ENCODE measurements at places on chromosomes 13 and 19. TPM values are rescaled to one million over a fixed set of nuclear protein-coding genes. Genes with fewer than 3 reads are reported as not detected.

DNA sequence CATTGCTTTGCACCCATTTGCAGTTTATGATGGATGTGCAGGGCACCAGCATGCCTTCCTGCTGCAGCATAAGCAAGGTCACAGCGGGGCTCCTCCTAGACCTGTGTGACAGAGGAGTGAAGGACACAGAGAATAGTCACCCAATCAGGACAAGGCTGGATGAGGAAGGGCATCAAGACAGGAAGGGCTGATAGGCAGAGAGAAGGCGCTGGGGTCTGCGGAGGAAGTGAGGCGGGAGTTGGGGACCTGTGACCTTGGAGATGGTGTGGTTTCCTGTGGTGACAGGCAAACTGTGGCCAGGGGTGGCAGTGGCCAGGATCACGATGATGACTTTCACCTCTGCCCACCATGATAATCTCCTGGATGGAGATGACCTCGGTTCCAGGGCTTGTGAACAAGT lies 16.4 kb upstream of the KCTD15 start:
- DNase-seq: no peak

The STOML3 gene
- total RNA-seq: not detected

The IPO5 gene
- 208 TPM for total RNA-seq

DNA sequence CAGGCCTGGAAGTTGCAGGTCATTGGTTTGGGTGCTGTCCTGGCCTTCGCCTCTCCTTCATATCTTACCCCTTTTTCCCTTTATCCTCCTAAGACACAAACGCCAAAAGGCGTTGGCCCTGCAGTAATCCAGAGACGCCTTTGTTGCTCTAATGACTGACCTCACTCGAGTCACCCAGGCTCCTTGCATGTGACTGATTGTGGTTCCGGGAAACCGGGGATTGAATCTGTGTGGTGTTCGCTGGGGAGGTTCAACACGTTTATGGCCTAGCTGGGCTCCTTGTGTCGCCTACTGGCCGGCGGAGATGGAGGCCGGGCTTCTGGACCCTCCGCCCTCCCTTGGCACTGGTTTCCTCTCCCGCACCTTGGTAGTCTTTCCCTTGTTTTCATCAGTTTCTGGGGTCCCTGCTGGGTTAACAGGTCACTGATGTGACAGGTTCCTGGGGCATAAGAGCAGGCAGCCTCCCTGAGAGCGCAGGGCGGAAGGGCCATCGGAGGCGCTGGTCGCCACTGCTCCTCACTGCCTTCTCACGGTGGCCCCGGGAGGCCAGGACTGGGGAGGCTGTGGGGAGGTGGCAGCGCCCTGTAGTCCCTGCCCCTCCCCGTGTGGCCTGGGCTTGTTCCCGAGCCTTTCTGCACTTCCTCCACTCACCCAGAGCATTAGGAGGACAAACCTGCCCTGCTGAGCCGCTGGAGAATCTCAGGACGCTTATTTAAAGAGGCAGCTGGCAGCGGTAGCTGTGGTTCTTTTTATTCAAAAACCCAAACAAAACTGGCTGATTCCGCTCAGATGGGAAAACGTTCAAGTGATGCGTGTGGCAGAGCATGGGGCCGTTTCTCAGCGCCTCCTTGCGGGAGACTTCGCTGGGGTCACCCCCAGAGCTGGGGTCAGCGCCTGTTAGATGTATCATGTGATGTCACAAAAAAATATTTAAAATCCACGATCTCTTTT lies 18.1 kb upstream of the NDUFS7 start:
- no peak for DNase-seq

DNA sequence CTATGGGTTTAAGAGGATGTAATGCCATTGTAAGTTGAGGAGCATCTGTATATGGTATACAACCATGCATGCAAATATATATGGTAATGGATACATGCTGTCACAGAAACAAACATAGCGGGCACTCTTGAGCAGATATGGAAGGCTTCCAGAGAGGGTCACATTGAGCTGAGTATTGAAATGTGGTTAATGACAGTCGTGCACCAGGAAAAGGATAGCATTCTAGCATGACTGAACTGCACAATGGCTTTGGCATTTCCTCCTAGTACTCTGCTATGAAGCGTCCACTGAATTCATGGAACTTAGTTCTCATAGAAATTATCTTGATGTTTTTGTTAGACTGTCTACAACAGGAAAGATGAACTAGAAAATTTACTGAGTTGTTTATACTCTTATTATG lies 25.2 kb downstream of the DGKH start:
- DNase-seq: no peak

The IL11 gene
- total RNA-seq: 2.8 TPM

The SULT2B1 gene
- not detected for total RNA-seq

GRCh38 chr13:90454002-90454636 lies 893.4 kb upstream of the MIR17HG start:
- no peak for DNase-seq
